HuH-7 (cell line): ENCODE measurements at places on chromosomes 6 and 20.

- no peak for DNase-seq
Measured at GRCh38 chr6:22239261-22239921, 57.4 kb downstream of the PRL start.

- DNase-seq = no peak
Measured at GRCh38 chr6:67411036-67411435, 1224.0 kb upstream of the ADGRB3 start.

DNA sequence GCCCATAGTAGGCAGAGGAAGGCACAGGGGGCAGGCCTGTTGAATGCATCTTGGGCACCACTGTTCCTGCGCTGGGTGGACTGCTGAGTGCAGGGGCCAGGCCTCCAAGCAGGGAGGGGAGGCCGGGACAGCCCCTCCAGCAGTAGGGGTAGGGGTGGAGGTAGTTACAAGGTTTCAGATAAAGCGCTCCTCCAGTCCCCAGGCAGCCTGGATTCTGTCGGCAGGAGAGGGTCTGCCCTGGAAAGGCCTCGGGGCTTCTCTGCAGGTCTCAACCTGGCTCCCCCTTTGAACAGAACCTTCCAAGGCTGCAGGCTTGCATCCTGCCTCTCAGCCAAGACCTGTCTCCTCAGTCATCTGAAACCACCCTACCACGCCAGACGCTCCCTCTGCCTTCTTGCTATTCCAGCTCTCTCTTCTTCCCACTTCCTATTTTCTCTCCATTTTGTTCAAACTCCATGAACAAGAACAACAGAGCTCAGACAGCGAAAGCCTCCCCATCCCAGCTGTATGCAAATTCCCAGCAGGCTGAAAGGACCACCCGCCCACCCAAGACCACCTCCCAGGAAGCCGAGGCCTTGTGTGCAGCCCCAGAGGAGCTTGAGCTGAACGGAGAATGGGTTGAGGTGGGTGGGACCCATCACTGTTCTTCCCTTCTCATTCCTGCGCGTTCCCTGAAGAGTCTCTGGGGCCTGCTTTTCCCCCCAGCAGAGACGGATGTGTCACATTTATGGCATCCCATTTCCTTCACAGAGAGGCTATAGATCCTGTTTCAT lies 1.4 kb downstream of the MLN start:
- no peak for DNase-seq

- DNase-seq = no peak
Measured at GRCh38 chr6:106014955-106015354, 71.2 kb upstream of the PRDM1 start.

- no peak for DNase-seq
Measured at GRCh38 chr6:105769987-105770386, 316.1 kb upstream of the PRDM1 start.

GRCh38 chr6:21912151-21912832 lies 318.7 kb downstream of the SOX4 start:
- DNase-seq = no peak

DNA sequence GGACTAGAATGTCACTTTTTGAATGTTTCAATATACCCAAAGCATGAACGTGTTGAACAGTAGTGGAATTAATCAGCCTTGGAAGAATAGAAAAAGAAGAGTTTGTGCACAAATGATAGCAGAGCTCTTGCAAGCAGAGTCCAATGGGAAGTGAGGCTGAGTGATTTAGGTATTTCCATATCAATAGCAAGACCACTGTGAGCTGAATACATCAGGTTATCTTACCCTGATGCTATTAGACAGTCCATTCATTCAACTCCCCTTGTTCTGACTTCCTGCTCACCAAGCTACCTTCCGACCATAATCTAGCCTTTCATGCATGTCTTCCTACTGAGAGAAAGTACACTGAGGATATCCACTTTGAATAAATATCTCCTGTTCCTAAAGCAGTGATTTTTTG lies 349.2 kb upstream of the RNF217 start:
- no peak for DNase-seq

DNA sequence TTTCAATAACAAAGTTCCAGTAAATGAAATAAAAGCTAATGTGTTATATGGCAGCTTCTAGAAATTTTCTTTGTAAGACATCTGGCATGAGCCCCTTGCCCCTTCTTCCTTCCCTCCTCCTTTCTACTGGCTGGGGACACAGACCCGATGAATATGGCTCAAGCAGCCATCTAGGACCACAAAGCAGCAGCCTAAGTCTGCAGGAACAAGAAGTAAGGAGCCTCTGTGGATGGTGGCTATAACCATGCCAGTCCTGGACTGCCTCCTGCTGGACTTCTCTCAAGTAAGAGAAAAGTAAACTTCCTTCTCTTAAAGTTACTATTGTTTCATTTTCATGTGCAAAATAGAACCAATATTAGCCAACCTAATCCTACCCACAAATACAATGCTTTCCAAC lies 114.9 kb upstream of the DST start:
- DNase-seq = no peak

- no peak for DNase-seq
Measured at GRCh38 chr20:38270869-38271605, 10.5 kb upstream of the KIAA1755 start.

- no peak for DNase-seq
Measured at GRCh38 chr6:75819776-75820487, 70.9 kb downstream of the MYO6 start.

- peak; percentile 19 for DNase-seq
Measured at GRCh38 chr6:34243901-34244884, 4.6 kb downstream of the SMIM29 start.

DNA sequence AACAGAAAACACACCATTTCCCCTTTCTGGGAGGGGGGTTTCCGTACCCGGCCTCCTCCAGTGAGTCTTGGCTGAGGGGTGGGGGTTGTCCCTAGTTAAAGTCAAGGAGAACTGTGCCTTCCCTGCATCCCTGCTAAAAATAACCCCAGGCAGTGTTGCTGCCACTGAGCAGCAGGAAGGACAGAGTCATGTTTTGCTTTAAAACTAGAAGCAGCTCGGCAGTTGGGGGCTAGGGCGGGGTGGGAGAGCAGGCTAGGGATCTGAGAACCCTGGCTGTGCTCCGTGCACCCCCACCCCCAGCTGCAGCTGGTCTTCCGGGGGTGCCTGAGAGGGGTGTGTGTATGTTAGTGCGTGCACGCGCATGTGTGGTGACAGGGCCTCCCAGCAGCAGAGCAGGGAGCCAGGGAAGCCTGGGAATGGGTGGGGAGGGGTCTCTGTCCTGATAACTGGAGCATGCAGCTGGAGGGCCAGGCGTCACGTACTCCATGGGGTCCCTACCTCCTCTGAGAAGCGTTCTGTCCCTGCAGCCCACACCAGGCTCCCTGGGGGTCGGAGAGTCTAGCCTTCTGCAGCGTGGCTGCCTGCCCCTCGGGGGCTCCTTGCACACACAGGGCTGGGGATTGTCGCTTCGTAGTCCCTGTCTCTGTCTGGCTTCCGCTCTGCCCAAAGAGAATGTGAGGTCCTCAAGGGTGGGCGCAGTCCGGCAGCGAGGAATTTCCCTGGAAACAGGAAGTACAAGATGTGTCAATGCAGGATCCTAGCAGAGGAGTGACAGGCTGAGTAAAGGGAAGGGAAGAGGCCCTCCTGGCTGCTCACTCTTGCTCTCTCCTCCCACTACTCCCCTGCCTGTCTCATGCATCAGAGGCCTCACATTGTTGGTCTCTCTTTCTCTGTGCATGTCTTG lies 16.8 kb upstream of the ARMC12 start:
- DNase-seq = no peak

GRCh38 chr6:32825966-32826365 lies 9.2 kb upstream of the HLA-DOB start:
- no peak for DNase-seq

DNA sequence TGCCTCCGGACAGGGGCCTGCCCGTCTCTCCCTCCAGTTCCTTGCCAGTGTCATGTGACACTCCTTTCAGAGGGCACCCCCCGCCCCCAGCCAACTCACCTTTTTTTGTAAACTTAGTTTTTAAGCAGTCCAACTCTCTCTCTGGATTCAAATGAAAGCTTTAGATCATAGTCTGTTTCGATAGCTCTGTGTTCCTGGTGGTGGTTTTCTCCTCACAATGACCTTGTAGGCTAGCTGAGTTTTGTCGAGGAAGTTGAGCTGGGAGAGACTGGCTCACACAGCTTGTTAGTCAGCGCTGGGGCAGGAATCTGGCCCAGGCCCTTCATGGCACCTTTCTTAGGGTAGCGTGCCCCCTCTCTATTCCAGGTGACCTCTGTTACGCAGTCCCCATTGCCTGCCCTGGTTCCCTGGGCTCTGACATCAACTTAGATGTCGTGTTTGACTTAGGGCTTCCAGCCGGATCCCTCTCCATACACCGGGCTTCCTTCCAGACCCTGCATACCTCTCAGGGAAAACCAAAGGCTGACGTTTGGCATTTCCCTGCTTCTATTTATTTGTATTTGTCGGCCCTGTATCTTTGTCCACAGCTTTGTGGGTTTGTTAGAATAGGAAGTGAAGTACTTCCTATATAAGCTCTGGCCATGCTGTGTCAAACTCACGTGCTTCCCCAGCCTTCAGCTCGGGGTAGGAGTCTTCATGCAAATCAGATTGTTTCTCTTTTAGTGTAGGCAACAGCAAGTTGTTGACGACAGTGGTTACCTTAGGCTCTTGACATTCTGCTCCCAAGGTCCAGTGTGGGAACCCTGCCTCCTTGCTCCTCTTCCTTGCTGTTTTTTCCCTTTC lies 12.7 kb downstream of the IGF2R start:
- no peak for DNase-seq

GRCh38 chr6:79180052-79180451 lies 54.4 kb downstream of the HMGN3 start:
- DNase-seq = no peak

GRCh38 chr20:50415516-50416268 lies 94.5 kb upstream of the PTPN1 start:
- no peak for DNase-seq

DNA sequence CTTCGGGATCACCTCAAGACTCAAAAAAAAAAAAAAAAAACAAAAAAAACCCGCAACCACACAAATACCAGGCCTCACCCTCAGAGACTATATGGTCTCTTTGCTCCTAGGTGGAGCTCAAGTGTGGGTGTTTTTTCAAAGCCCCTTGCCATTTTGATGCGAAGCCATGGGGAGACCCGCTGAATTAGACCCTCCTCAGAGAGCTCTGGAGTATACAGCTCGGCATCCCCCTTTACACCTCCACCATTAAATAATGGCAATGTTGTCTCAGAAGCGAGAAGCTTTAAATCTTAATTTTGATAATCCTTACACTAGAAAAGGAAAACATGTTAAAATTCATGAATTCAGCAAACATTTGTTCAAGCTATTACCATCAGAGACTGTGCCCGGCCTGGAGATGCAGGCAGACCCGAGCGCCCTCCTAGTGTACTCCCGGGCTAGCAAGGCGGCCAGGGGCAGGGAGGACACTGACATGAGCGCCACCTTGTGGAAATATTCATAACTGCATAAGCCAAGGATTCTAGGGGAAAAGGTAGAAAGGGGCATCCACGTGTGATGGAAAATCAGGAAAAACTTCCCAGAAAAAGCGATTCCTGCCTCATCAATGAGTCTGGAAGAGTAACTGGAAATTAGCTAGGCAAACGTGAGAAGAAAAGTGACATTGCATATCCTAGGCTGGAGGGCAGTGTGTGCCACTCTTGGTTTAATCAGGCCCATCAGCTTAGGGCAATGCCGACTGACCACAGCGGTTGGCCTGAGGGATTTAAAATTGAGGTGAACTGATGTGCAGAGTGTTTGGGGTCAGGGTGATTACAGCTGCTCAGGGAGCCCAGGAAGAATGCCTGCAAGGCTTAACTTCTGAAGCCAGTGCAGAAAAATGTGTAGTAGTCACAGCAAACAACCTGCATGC lies 72.5 kb downstream of the B3GAT2 start:
- DNase-seq = peak; percentile 84

- no peak for DNase-seq
Measured at GRCh38 chr6:141541581-141542324, 591.0 kb upstream of the GJE1 start.

- DNase-seq = no peak
Measured at GRCh38 chr6:44725070-44725469, 337.6 kb downstream of the CDC5L start.

DNA sequence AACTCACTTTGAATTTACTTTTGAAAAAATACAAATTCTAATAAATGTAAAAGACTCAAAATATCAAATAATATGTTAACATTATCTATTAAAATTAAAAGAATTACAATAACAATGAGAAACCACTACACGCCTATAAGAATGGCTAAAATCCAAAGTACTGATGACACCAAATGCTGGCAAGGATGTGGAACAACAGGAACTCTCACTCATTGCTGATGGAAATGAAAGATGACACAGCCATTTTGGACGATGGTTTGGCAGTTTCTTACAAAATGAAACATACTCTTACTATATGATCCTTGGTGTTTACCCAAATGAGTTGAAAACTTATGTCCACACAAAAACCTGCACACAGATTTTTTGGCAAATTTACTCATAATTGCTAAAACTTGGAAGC lies 15.6 kb upstream of the STX11 start:
- no peak for DNase-seq
